Activated effector memory CD4-positive, alpha-beta T cell treated with anti-CD3 and anti-CD28 coated beads, Interleukin-2, amount 50 U/mL, for 16 hours (primary cell): ENCODE measurements at places on chromosomes 5 and 9.

DNA sequence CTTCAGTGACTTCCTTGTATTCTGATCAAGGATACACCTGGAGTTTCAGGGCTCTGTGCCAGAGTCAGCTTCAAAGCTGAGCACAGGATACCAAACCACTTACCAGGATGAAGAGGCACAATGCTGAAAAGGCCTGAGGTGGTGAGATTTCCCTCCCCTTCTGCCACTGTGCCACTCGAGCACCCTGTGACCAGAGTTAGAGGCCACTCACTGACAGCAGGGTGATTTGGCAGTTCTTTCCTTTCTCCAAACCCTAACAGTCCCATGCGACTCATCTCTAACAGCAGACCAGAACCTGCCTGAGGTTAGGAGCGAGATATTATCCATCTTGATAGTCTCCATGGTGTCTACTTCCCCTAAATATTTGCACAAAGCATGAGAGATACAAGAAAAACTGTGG, 1.8 kb downstream of the PLGRKT start:
- no peak for DNase-seq

DNA sequence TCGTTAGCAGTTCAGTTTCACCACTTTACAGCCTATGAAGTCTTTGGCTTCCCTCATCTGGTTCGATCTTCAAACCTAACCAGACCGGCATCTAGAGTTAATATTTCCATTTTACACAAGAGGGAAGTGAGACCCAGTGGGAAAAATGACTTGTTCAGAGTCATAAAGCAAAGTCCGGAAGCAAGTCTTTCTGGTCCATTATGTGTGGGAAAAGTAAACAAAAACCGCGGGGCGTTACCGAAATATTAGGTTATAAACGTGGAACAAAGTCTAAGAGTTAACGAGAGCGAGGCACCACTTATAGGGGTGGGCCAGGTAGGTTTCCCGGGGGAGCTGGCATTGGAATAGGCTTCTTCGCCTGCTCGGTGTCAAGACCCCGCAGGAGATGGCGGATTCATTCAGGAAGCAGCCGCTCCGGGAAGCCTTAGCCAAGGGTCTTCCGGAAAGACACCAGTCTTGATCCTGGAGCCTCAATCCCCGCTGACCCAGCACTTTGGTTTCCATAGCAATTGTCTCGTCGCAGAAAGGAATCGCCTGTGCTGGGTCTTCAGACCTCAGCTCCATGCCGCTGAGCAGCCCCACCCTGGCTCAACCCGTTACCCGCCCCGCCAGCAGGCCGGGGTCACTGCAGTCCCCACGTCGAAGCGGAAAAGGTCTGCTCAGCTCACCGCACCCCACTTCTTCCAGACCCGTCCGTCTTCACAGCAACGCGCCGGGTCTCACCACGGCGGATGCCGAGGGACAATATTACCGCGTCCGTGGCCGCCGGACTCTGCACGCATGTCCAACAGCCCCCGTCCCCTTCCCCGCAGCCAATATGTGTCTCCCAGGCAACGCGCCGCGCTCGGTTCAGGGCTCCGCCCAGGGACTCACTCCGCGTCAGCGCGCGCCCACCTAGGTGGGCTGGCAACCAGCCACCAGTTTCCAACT, at the start of gene C5orf52:
C5orf52 (plus strand) TSS at position 872 of the 930 bp plus-strand sequence. CDS start 82 bp downstream, outside the sequence.
- peak; percentile 70 for DNase-seq

GRCh38 chr5:39187831-39188731, 31.3 kb downstream of the FYB1 start:
- peak; percentile 70 for DNase-seq

- DNase-seq, result no peak
These were observed 6.6 kb upstream of the PRKACG start for GRCh38 chr9:69020301-69021145.

DNA sequence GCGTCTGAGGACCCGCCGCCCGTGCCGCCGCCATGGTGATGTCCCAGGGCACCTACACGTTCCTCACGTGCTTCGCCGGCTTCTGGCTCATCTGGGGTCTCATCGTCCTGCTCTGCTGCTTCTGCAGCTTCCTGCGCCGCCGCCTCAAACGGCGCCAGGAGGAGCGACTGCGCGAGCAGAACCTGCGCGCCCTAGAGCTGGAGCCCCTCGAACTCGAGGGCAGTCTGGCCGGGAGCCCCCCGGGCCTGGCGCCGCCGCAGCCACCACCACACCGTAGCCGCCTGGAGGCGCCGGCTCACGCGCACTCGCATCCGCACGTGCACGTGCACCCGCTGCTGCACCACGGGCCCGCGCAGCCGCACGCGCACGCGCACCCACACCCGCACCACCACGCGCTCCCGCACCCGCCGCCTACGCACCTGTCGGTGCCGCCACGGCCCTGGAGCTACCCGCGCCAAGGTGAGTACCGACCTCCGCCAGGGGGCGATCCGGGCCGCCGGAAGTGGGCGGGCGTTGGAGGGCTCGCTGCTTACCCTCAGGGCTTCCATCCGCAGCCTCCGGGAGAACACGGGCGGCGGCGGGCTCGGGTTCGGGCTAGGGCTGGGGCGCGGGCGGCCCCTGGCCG, 8.5 kb downstream of the PRR7 start:
- peak; percentile 98 for DNase-seq

DNA sequence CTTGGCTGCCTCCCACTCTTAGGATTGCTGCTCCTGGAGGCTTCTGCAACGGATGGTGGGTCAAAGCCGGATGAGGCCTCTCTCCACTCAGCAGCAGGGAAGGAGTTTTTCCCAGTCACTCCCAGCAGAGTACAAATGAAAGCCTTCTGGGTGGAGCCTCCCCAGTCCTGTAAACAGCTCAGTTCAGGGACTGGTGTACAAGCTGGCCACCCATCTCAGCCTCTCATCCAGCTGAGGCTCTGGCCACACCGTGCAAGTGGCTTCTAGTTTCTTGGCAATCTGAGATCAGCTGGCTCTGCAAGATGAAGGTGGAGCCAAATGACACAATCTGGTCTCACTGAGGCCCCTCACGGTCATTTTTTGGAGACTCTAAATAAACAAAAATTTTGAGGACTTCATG, 10.0 kb downstream of the GPX3 start:
- no peak for DNase-seq

DNA sequence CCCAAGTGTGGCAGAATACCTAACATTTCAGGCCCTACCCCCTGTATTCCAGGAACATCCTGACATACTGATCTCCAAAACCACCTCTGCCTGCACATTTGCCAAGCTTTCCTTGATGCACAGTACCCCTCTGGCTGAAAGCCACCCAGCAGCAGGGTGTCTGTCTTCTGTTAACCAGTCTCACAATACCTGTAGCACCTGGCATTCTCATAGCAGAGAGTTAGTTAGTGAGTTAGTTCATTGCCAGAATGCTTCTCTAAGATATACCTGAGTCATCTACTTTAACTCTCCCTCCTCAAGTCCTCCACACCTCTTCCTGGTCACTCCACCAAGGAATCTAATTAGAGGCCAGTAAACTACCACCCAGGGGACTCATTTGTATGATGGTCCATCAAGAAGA, 46.1 kb upstream of the IL7R start:
- no peak for DNase-seq
